Suppressor macrophage (primary cell): ENCODE measurements at places on chromosomes 12 and 14.

DNA sequence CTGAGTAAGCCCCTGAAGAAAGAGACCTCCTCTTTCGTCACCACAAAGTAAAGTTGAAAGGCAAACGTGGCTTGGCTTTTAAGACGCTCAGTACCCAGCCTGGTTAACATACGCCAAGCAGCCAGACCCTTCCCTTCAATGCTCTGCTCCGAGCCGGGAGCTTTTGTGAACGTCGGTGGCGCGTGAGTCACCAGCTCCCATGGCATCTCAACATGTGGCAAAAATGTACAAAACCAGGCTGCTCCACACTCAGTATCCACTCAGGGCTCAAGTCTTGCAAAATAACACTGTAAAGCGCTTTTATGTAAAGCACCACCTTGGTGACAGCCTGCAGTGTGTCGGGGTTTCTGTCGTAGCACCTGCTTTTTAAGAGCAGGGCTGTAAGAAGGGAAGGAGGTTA is 89.0 kb downstream of the SETD3 start:
- DNase-seq, result no peak

GRCh38 chr12:4412465-4412864 is 33.0 kb upstream of the FGF23 start:
- DNase-seq, result no peak

DNA sequence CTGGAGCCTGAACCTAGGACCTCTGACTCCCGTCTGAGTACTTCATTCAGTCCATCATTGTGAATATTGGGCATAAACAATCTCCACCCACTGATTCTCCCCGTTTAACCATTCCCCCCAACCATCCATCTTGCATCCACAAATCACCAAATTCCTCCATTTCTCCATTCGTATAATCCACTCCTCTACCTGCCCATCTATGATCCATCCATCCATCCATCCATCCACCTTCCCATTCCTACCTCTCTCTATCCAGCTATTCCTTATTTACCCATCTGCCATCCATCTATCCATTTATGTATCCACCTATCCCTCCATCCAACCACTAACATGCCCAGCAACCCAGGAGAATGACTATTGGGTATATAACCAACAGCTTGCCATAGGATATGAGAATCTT is 87.5 kb downstream of the CALM1 start:
- no peak for DNase-seq

GRCh38 chr12:59151243-59151642 is 230.9 kb upstream of the LRIG3 start:
- DNase-seq, result no peak

GRCh38 chr14:105430042-105430441 is 10.4 kb downstream of the MTA1 start:
- DNase-seq, result no peak

DNA sequence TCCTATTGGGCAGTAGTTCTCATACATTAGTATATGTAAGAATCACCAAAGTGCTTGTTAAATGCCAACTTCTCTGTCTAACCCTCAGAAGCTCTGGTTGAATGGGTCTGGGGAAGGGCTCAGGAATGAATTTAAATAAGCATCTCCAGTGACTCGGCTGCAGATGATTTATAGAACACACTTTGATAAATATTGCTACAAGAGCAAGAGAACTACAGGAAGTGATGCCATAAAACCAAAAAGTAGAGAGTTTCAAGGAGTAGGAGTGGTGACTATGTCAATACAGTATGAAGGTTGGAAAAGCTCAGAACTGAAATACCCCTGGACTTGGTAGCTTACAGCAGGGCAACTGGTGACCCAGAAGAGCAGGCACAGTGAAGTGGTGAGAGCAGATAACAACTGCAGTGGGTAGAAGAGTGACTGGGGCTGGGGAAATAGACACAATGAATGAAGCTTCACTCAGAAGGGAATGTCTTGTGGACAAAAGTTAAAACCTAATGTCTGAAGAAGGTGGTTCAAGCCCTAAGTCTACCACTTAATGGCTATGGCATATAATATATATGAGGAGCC is 8.0 kb upstream of the PLEKHA5 start:
- no peak for DNase-seq

- DNase-seq, result no peak
Observed at GRCh38 chr12:27802511-27802910, 22.5 kb upstream of the MANSC4 start.

- no peak for DNase-seq
Observed at GRCh38 chr14:28373721-28374120, 392.9 kb upstream of the FOXG1 start.

- DNase-seq, result no peak
Observed at GRCh38 chr12:113478351-113479011, 6.8 kb upstream of the LHX5 start.

DNA sequence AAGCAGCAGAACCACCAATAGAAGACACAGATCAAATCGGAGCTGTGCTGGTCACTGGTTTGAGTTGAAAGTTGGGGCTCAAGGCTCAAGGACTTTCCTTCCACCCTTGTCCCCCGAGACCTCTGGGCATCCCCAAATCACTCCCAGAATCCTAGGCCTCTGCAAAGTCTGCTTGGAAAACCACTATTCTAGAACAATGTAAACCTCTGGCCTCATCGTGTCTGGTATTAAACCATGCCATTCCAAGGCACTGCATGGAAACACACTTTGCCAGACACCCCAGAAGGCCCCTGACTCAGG is 288.0 kb downstream of the DPF3 start:
- DNase-seq, result no peak
